ENCODE measurements at places on chromosomes 1 and 21.

- peak; percentile 46 for DNase-seq
These were observed 102.3 kb upstream of the TIAM1 start for GRCh38 chr21:31446226-31446855.

DNA sequence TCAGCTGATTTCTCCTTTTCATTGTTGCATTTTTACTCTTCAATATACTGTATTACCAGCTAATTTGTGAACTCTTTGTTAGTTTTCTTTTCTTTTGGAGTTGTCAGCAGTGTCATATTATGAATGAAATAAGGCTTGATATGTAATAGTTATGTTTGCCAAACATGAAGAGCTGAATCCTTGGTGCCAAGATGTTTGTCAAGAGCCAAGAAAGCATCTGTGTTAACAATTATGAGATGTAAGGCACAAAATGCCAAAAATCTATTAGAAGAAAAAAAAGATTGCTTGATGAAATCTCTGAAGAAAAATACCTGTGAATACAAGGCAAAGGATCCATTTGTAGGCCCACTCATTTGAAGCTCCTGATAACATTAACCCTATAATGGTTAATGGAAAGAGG, 48.4 kb upstream of the RNPC3 start:
- DNase-seq: no peak

DNA sequence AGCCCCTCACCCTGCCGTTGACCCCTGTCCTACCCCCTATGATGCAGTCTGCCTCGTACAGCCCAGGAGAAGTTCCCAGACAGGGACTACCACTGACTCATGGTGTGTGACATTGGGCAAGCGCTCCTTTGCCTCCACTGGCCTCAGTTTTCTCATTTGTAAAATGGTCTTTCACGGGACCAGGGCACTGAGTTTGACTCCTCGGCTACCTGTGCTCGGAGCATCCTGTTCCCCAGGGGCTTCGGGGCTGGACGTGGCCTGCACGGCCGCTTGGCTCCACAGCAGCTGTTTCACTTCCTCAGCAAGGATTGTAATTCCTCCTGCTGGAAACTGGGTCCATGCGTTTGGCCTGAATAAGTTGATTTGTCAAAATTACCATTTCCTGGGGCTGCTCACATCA, 277.3 kb downstream of the MATN1 start:
- no peak for DNase-seq

GRCh38 chr1:14396100-14396499, 202.4 kb upstream of the KAZN start:
- no peak for DNase-seq

GRCh38 chr1:157168015-157168414, 29.8 kb upstream of the ETV3 start:
- DNase-seq: no peak

DNA sequence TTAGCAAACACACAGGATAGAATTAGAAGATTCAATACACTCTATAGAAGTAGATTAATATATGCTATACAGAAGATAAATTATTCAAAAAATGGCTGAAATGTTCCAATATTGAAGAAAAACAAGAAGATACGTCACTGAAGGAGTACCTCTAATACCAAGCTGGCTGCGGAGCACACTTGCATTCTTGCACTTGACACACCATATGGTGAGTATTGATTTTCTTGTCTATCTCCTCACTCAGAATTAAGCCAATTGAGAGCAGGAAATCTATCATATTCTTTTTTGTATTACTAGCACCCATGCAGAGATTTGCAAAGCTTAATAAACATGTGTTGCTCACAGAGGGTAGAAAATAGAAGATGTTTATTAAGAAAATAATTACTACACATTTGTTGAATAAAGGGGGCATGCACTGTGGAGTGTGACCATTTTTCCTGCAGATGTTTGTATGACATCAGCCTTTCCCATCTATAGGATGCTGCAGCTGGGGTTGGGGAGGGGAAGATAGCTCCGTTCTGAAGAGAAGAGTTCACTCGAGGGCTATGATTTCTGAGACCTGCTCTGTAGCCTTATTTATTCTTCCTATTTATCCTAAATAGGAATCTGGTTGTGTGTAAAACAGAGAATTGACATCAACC, 318.1 kb downstream of the HHIPL2 start:
- no peak for DNase-seq

DNA sequence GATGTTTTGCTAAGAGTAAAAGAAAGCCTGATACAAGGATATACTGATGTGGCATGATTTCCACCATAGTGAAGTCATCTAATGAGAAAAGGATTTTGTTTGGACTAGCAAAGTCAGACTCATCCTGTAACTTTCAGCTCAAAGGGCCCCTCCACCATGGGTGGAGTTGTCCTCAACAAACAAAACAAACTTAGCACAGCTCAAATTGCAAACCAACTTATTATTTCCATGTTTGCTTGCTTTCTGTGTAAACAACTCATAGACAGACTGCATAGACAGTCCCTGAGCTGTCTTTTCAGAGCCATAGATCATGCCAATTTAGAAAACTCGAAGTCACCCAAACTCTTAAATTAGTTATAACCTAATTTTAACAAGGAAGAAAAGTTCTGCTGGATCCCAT, 69.4 kb upstream of the VAV3 start:
- DNase-seq: no peak

DNA sequence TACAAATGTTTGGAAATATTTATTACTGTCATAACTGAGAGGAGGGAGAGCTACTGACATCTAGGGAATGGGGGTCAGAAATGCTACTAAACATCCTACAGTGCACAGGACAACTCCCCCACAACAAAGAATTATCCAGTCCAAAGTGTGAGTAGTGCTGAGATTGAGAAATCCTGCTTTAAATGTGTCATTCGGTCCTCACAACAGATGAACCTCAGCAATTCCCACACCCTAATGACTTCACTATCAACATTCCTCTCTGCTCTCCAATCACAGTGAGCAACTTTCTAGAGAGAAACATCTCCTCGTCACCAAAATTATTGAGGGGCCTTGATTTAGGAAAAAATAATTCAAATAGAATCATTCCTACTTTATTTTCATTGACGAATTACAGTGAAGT, 18.0 kb downstream of the OMA1 start:
- no peak for DNase-seq

GRCh38 chr1:162882248-162882674, 21.3 kb upstream of the CCDC190 start:
- DNase-seq: no peak

DNA sequence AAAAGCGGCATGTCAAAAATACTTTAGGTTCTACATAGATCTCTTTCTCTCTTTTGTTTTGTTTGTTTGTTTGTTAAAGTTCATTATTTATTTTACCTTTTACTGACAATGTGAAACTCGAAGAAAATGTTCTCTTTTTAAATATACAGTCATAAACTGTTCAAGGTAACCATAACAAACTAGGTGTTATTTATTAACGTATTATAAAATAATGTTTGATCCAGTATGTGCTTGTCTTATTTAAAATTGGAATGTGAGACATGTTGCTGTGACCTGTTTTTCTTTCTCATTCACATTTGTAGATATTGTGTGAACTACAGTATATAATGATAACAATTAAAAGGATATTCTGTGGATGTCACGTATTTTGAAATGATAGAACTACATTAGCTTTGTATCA, 5.9 kb upstream of the LEPR start:
- DNase-seq: no peak

DNA sequence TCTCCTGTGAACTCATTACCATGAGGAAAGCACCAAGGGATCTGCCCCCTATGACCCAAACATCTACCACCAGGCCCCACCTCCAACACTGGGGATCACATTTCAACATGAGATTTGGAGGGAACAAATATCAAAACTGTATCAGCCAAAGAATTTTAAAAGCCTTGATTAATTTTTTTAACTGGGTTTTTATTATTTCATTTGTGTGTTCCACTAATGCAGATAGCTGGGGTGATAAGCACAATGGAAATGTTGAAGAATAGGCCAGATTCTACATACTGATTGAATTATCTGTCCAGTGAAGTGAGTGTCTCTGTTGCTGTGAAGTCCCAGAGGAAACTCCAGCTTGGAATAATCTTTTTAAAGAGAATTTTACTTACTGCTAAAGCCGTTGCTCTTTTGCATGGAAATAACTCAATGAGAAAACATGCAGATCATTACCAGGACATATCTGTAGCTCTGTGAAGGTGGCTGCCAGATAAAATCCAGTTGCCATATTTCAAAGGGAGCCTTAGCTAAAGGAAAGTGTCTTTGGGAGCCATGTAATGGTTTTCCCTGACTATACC, 44.4 kb upstream of the DHCR24 start:
- no peak for DNase-seq

DNA sequence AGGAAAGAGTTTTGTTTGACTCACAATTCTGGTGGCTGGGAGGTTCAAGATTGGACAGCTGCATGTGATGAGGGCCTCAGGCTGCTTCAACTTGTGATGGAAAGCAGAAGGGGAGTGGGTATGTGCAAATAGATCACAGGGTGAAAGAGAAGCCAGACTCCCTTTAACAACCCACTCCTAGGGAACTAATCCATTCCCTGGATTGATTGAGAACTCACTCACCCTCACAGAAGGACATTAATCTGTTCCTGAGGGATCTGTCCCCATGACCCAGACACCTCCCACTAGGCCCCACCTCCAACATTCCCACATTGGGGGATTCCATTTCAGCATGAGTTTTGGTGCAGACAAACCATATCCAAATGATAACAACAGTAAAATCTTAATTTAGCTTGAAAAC, 25.6 kb downstream of the UBE2T start:
- no peak for DNase-seq

DNA sequence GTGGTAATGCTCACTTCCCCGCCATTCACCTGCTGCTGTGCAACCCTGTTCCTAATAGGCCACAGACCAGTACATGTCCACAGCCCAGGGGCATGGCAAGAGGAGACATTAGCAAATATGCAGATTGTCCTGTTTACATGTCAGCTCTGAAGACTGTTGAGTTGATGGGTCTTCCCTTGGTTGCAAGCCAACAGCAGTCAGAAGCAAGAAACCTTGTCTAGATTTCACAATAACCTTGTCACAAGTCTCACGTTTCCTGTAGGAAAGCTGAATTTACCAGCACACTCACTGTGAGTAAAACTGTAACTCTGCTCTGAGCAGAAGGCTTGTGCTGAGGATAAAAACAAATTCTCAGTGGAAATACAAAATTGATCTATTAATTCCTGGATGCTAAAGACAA, 195.1 kb downstream of the HLX start:
- DNase-seq: no peak

DNA sequence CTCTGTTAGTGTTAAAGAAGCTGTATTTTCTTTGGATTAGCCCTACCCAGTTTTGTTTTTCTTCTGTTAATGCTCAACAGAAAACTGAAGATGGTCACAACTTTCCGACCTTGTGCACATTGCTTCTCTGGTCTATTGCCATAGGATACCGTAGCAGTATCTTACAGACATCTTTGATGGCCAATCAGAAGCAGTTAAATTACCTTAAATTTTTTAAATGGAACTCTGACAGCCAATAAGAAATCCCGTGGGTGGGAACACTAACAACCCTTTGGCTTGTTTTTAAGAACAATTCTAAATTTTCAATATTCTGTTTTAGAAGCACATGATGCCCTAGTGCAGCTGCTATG, 17.2 kb downstream of the NFYC start:
- DNase-seq: no peak

- DNase-seq: no peak
These were observed 101.6 kb downstream of the GABPA start for GRCh38 chr21:25836396-25836795.

- peak; percentile 88 for DNase-seq
These were observed 3.8 kb downstream of the FBXO2 start for GRCh38 chr1:11650331-11650991.

DNA sequence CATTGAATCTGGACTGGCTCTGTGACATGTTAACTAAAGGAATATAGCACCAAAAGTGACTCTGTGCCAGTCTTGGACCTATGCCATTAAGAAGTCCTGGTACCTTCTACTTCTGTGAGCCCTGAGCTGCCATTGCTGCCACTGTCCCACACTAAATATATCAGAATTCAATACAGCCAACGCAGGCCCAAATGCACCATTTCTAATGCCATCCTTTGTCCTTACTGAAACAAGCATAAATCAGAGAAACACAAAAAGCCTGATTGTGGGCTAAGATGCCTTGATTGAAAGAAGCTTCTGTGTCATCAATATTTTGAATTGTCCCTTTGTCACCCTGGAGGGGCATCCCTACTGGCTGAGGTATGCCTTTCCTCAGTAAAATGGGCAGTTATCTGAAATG, 66.9 kb upstream of the NEK2 start:
- no peak for DNase-seq

DNA sequence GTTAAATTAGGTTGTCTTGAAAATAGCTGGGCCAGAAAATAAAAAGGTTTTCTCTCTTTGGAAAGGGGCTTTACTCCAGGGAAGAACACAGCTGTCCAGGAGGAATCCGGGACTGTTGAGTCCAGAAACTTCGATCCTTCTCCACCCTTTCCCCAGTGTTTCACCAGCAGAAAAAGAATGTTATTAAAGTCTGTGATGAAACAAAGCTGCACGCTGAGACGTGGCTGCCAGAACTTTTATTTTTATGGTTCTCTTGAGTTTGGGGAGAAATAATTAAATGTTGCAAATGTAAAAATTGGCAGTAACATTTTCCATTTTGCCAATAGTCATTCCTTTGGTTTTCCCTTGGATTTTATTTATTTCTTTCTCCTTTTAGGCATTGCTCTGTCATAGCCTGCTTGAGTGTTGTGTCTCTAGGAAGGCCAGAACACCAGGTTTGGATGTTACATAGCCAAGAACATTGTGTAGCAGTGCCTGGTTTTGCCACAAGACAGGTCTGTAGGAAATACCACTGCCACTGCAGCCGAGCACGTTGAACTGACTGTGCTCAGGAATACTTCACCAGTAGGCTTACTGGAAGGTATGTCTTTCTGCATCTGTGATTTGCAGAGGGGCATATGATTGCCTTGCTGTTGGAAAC, 87.4 kb downstream of the ROR1 start:
- DNase-seq: no peak

- no peak for DNase-seq
These were observed 6.0 kb downstream of the SMCP start for GRCh38 chr1:152884085-152884484.

Measured in stimulated activated CD8-positive, alpha-beta memory T cell treated with anti-CD3 and anti-CD28 coated beads, Interleukin-4, amount 100 ng/mL, for 48 hours (primary cell).